ENCODE measurements at places on chromosomes 5 and 9.

DNA sequence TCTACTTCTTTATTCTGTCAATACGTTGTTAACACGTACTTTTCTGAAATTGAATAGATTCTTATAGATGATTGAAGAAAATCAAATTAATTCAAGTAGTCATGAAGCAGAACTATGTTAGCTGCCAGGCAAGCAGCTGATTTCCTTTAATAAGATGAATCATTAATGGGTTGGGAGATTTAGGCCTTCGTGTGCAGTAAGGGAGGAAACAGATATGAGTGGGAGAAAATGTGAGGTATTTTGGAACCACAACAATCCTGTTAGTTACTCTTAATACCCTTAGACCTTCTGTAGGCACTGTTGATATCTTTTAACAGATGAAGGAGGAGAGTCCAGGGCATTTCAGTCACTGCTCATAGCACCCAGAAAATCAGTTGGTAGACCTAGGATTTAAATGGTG, 121.0 kb downstream of the AOPEP start:
- DNase-seq: no peak

- DNase-seq: no peak
Measured at GRCh38 chr5:582936-583635, 29.1 kb upstream of the CEP72 start.

DNA sequence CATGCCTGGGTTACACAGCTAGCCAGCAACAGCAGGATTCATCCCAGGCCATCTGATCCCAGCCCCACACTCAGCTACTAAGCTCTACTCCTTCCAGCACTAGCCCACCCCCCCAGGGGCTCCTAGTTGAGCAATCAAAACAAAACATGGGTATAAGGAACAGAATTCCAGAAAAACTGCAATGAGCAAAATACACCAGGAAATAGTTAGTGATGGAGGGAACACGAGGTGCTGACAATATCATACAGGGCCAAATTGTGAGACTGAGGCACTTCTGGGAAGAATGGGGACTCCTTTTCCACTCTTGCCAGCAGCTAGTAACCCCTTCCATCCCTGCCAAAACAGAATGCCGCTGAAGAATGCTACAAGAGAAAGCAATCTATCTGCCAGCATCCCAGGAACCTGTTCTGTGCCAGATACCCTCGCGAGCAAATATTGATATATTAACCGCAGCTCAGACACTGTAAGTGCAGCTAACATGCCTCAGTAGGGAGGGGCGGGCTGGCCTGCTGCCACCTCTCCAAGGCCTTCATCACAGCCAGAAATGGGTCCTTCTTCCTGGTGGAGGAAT, 161.4 kb downstream of the SLIT3 start:
- no peak for DNase-seq

DNA sequence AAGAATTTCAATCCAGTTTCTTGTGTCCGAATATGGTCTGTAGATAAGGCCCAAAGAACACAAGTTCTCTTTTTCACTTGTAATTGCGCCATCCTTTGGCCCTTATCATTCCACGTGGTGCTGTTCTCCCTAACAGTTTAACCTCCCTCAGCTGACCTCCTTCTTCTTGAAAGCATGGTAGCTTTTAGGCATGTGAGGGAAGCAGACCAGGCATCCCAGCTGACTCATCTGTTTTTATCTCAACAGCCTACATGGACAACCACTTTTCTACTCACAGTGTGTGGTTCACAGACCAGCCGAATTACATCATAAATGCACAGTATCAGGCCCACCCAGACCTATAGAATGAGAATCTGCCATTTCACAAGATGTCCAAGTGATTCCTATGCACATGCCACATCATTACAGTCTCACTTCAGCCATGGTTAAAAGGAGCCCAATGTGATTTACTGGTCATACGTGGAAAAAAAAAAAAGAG, 26.9 kb upstream of the PLIN2 start:
- DNase-seq: no peak

DNA sequence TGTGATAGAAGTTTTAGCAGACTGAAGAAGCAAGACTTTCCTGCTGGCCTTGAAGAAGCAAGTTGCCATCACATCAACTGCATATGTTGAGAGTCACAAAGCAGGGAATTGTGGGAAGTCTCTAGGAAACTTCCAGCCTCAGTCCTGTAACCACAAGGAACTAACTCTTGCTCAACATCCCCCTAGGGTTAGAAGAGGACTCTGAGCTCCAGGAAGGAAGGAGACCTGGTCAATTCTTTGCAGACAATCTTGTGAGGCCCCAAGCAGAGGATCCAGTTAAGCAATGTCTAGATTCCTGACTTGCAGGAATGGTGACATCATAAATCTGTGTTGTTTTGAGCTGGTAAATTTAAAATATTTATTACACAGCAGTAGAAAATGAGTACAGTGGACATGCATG, 18.6 kb upstream of the ZNF366 start:
- DNase-seq: no peak

DNA sequence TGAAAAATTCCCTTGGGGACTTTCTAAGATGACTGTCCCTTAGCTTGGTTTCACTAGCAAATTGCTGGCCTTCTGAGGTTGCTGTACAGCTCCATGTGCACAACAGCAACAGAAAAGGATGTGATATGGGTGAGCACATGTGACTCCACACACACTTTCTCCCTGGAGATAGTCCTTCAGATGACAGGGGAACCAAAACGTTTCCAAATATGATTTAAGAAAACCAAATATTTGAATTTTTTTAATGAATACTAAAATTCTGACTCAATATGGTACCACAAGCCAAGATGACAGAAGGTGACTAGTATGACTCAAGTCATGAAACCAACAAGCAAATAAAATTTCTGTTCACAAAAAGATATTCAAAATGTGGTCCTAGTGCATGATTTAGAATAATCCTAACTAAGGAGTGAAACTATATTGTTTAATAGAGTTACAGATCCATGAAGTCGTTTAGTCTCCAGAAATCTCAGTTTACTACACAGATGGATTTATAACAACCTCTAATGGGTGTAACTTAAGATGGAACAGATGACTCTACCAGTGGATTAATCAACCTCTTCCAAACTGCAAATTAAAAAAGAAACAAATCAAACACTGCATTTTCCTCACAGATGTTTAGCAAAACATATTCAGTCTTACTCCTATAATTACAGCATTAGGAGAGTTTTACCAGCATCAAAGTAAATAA, 144.8 kb upstream of the PIK3R1 start:
- no peak for DNase-seq

GRCh38 chr9:78236551-78236910, 656 bp downstream of the CEP78 start:
- DNase-seq: no peak

DNA sequence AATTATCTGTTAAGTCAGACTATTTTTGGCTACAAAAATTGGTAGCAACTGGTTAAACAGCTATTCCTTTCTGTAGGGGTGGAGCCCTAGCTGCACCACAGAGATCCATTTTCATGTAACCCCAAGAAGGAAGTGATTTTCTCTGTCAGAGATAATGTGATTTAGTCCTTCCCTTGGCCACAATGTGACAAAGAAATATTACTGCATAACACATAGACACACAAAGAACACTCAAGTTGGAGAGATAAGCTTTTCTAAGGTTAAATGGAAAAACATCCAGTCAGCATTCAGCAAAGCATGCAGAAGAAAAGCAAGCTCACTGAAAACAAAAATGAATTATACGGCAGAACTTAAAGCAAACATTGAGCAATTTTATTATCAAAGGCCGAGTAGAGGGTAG, 227.8 kb upstream of the CDH9 start:
- DNase-seq: no peak

DNA sequence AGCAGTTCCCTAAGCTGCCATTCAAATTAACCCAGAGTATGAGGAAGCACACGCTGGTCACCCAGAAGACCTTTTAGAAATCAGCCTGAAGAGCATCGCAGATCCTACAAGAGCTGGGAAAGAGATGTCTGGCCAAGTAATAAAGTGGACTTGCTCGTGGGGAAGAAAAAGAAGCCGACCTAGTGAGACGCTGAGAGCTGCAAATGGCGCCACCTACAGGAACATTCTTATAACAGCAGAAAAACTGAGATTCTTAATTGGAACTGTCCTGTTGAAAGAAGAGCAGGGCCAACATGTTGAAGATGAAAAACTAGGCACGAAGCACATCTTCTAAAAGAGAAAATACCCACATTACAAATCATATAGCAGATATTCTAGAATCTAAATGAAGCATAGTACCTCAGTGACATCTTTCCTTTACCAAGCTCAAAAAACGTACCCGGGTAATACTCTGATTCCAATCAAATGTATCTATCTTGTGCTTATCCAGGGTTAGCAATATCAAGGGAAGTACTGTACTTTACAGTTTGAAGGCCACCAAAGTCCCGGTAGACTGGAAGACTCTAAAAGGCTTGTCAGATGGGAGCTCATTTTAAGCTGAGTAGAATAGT, 3.9 kb upstream of the GNAQ start:
- DNase-seq: no peak

- no peak for DNase-seq
Measured at GRCh38 chr9:138067613-138068367, 190.2 kb downstream of the CACNA1B start.

- DNase-seq: no peak
Measured at GRCh38 chr5:6745706-6746222, 32.5 kb downstream of the TENT4A start.

DNA sequence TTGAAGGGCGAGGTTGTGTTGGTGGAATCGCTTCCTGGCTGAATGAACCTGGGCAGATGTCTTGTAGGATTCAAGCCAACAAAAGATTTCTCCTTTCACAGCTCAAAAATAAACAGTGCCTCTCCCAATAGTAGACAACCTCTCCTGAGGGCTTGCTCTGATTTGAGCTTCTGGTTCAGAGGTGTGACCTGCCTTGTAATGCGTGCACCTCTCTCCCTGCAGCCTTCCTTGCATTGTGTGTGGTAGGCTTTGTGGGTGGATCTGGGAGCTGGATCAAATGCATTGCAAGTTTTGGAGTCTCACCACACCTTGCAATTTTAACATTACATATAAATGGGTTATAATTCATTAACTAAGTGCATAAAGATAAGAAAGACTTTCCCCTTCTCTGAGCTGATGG, 96.9 kb upstream of the PTCH1 start:
- no peak for DNase-seq

- DNase-seq: no peak
Measured at GRCh38 chr5:24750355-24750754, 105.6 kb upstream of the CDH10 start.

GRCh38 chr5:115179030-115179393, 9.3 kb upstream of the TRIM36 start:
- no peak for DNase-seq

- DNase-seq: no peak
Measured at GRCh38 chr5:154514331-154514730, 36.3 kb upstream of the HAND1 start.

- no peak for DNase-seq
Measured at GRCh38 chr5:172283020-172283861, at the start of gene UBTD2. UBTD2 (minus strand) TSS chr5:172283764; CDS start chr5:172283665, 99 bp downstream.

GRCh38 chr9:85182383-85182782, 512.9 kb downstream of the NTRK2 start:
- DNase-seq: no peak

GRCh38 chr9:21316032-21316842, 11.1 kb upstream of the IFNA5 start:
- no peak for DNase-seq

- DNase-seq: no peak
Measured at GRCh38 chr9:114000063-114000454, 78.0 kb downstream of the AMBP start.

GRCh38 chr5:134370871-134371833, at the start of gene UBE2B:
UBE2B (plus strand) TSS chr5:134371569; CDS start chr5:134371596, 27 bp downstream.
- peak; percentile 95 for DNase-seq

GRCh38 chr5:113909782-113910181, 396.3 kb downstream of the YTHDC2 start:
- no peak for DNase-seq

- DNase-seq: no peak
Measured at GRCh38 chr9:114693248-114693855, 11.4 kb upstream of the TEX48 start.

GRCh38 chr5:76990899-76991459, 38.1 kb downstream of the CRHBP start:
- no peak for DNase-seq

GRCh38 chr5:86170194-86170593, 447.5 kb upstream of the COX7C start:
- no peak for DNase-seq

GRCh38 chr5:154593071-154593470, 115.0 kb upstream of the HAND1 start:
- DNase-seq: no peak

GRCh38 chr5:38515092-38515491, 41.4 kb downstream of the LIFR start:
- no peak for DNase-seq

- no peak for DNase-seq
Measured at GRCh38 chr5:10838038-10838437, 77.0 kb upstream of the DAP start.

DNA sequence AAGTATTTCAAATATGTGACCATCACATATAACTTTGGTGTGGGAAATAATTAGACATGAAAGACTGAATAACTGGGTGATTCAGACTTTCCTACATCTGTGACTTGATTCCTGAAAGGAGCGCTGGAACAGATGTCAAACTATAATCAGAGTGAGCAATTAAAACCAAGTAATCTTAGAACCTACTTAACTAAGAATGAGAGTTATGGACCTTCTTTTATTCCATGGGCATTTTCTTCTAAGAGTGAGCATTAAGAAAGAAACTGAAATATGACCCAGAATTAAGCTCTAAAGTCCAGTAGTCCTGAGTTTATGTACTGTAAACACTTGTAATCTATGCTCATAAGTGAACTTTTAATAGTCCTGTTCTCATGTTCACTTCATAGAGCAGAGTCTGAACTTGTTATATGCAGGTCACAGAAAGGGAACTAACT, 68.4 kb downstream of the PAM start:
- no peak for DNase-seq

GRCh38 chr5:173837654-173838053, 50.5 kb upstream of the CPEB4 start:
- no peak for DNase-seq

DNA sequence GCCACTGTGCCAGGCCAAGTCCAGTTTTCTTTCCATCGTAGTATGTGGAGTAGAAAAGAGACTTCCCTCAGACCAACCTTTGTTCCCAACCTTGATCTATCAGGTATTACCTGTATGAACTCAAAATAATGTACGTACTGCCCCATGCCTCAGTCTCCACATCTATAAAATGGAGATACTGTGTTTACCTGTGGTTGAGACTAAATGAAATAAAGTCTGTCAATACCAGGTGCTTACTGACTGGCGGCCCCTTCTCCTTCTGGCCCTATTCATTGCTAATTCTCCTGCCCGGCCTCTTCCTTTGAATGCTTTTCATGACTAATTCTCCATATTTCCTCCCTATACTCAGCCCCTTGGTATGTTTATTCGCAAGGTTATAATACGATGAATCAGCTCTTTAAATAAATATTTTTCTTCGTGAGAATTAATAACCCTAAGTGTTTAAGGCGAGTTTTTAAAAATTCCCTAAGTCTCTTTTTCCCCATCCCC, 89.6 kb upstream of the BASP1 start:
- DNase-seq: no peak

GRCh38 chr9:88716596-88717290, 181.8 kb downstream of the NXNL2 start:
- DNase-seq: no peak

GRCh38 chr9:35725362-35725761, 6.6 kb downstream of the TLN1 start:
- DNase-seq: no peak

All from activated naive CD4-positive, alpha-beta T cell (primary cell).